PC-9 (cell line): ENCODE measurements at places on chromosomes 5 and 9. TPM values are rescaled to one million over a fixed set of nuclear protein-coding genes. Genes with fewer than 3 reads are reported as not detected.

- no peak overlapping the region for H3K4me3 ChIP-seq
- no peak for DNase-seq
- H3K27ac ChIP-seq: no peak overlapping the region
- peaks cover 66% of the 10 kb centered on the region for H3K27me3 ChIP-seq
Observed at GRCh38 chr9:134753191-134753590, 111.6 kb downstream of the COL5A1 start.

DNA sequence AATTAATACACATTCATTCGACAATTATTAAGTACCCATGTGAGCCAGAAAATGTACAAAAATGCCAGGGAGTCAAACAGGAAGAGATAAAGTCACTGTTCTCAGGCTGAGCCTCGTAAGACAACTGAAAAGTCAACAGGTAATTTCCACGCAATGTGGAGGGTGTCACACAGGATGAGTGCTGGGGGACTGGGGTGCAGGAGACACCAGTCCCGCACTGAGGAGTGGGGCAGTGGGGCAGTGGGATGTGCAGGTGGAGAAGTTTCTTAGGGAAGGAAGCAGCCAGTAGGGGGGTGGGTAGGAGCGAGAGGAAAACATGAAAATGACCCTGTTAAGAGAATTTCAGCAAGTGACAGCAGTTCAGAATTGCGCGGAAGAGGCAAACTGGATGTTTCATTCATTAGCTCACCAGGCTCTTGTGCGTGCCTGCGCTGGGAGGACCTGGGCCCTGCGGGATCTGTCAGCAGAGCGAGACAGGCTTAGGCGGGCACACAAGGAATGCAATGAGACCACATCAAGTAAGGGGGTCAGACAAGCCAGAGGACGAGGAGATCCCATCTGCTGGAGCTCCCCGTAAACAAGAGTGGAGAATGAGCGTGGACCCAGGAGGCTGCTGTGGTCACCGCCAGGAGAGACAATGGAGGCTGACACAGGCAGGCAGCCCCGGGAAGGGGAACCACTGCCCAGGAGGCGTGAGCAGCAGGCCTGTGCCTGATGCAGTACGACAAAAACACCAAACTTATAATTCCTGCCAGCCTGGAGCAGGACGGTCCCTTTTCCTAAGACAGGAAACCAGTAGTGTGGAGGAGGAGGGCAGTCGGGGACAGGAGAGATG, 21.0 kb downstream of the CAMSAP1 start:
- H3K27me3 ChIP-seq: no peaks in the 10 kb centered on the region
- no peak for DNase-seq
- H3K4me3 ChIP-seq: no peak overlapping the region
- no peaks in the 10 kb centered on the region for H3K36me3 ChIP-seq
- no peak overlapping the region for H3K27ac ChIP-seq

DNA sequence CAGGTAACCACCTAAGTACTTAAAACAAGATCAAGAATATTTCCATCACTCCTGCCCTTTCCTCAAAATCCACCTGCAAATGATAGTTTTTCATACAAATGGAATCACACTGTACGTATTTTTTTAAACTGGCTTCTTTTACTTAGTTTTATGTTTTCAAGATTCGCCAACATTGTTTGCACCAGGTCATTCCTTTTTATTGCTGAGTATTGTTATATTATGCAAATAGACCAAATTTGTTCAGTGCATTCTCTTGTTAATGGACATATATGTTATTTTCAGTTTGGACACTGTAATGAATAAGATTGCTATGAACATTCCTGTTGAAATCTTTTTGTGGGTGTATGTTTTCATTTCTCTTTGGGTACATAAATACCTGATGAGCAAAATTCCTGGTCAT, 8.3 kb upstream of the ANKRD31 start:
- H3K4me3 ChIP-seq: no peak overlapping the region
- no peak overlapping the region for H3K27ac ChIP-seq
- H3K36me3 ChIP-seq: no peaks in the 10 kb centered on the region
- H3K4me1 ChIP-seq: peaks cover 27% of the 10 kb centered on the region
- no peaks in the 10 kb centered on the region for H3K27me3 ChIP-seq
- DNase-seq: no peak

- H3K27me3 ChIP-seq: no peaks in the 10 kb centered on the region
- peaks cover 16% of the 10 kb centered on the region; the same call in 1 of the 2 replicates for H3K4me1 ChIP-seq
- no peak overlapping the region for H3K27ac ChIP-seq
- no peaks in the 10 kb centered on the region for H3K36me3 ChIP-seq
- no peak overlapping the region for H3K4me3 ChIP-seq
Observed at GRCh38 chr5:55638051-55638450, 74.1 kb downstream of the SLC38A9 start.

GRCh38 chr5:7878381-7878873, 9.5 kb downstream of the MTRR start:
- no peak overlapping the region for H3K4me3 ChIP-seq
- DNase-seq: no peak
- H3K36me3 ChIP-seq: peaks cover 48% of the 10 kb centered on the region
- H3K4me1 ChIP-seq: no peaks in the 10 kb centered on the region
- H3K27ac ChIP-seq: no peak overlapping the region

- H3K36me3 ChIP-seq: no peaks in the 10 kb centered on the region
- H3K4me3 ChIP-seq: no peak overlapping the region
- no peak overlapping the region for H3K27ac ChIP-seq
- no peaks in the 10 kb centered on the region for H3K4me1 ChIP-seq
- no peaks in the 10 kb centered on the region for H3K27me3 ChIP-seq
- no peak for DNase-seq
Observed at GRCh38 chr5:161481922-161482321, 64.6 kb downstream of the GABRB2 start.

GRCh38 chr9:136784249-136784996, 6.7 kb upstream of the TMEM141 start:
- no peak for DNase-seq
- no peak overlapping the region for H3K27ac ChIP-seq
- H3K4me3 ChIP-seq: no peak overlapping the region
- H3K4me1 ChIP-seq: no peaks in the 10 kb centered on the region
- no peaks in the 10 kb centered on the region for H3K36me3 ChIP-seq
- H3K27me3 ChIP-seq: peaks cover 17% of the 10 kb centered on the region

GRCh38 chr9:126797903-126798302, 6.9 kb upstream of the ZBTB43 start:
- peaks cover 28% of the 10 kb centered on the region for H3K4me1 ChIP-seq
- no peak for DNase-seq
- no peak overlapping the region for H3K27ac ChIP-seq
- no peaks in the 10 kb centered on the region for H3K27me3 ChIP-seq
- no peaks in the 10 kb centered on the region for H3K36me3 ChIP-seq

- no peak overlapping the region for H3K4me3 ChIP-seq
- H3K27me3 ChIP-seq: no peaks in the 10 kb centered on the region
Observed at GRCh38 chr9:86163503-86163902, 64.1 kb upstream of the GOLM1 start.

DNA sequence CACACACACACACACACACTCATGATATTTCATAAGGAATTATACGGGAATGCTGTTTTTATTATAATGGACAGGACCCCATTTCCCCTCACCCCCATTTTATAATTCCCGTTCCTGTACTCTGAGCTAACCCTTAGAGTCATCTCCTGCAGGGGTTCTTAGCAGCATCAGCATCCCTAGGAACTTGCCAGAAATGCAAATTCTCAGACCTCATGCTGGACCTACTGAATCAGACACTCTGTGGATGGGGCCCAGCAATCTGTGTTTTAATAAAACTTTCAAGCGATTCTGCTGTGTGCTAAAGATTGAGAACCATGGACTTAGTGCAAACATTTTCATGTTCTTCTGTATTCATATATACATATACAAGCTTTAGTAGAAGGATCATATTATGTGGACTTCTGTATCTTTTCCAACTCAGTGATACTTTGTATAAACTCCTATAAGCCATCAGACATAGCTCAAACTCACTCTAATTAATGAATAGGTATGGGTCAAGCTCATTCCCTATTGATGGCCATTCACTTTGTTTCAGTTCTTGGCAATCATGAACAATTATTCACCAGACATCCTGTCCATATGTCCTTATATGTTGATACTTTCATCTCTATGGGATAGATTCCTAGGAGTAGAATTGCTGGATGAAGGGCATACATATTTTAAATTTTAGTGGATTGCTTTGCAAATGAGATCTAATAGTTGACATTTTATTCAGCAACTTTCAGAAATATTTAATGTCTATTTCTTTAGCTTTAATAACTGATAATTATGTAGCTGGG, 65.5 kb downstream of the ARHGEF28 start:
- no peak overlapping the region for H3K27ac ChIP-seq
- H3K4me1 ChIP-seq: peaks cover 35% of the 10 kb centered on the region
- H3K4me3 ChIP-seq: no peak overlapping the region
- peaks cover 26% of the 10 kb centered on the region for H3K36me3 ChIP-seq

GRCh38 chr5:7321724-7322123, 74.2 kb upstream of the ADCY2 start:
- H3K27ac ChIP-seq: no peak overlapping the region
- no peak for DNase-seq
- H3K4me1 ChIP-seq: no peaks in the 10 kb centered on the region

- H3K4me1 ChIP-seq: no peaks in the 10 kb centered on the region
- no peak for DNase-seq
- H3K36me3 ChIP-seq: no peaks in the 10 kb centered on the region
- no peak overlapping the region for H3K4me3 ChIP-seq
- H3K27me3 ChIP-seq: no peaks in the 10 kb centered on the region
Observed at GRCh38 chr5:8954801-8955200, 591.1 kb downstream of the SEMA5A start.

- peak overlapping the region; percentile 79 for H3K27ac ChIP-seq
- peaks cover 11% of the 10 kb centered on the region for H3K4me1 ChIP-seq
- H3K4me3 ChIP-seq: peak overlapping the region; percentile 47; the same call in 1 of the 2 replicates
- H3K27me3 ChIP-seq: no peaks in the 10 kb centered on the region
Observed at GRCh38 chr5:95081982-95082381, 202.9 kb downstream of the MCTP1 start.

- no peaks in the 10 kb centered on the region for H3K4me1 ChIP-seq
- no peak overlapping the region for H3K4me3 ChIP-seq
- H3K36me3 ChIP-seq: no peaks in the 10 kb centered on the region
- no peaks in the 10 kb centered on the region for H3K27me3 ChIP-seq
- no peak for DNase-seq
- H3K27ac ChIP-seq: no peak overlapping the region
Observed at GRCh38 chr9:7147121-7148090, 389.6 kb downstream of the KDM4C start.

DNA sequence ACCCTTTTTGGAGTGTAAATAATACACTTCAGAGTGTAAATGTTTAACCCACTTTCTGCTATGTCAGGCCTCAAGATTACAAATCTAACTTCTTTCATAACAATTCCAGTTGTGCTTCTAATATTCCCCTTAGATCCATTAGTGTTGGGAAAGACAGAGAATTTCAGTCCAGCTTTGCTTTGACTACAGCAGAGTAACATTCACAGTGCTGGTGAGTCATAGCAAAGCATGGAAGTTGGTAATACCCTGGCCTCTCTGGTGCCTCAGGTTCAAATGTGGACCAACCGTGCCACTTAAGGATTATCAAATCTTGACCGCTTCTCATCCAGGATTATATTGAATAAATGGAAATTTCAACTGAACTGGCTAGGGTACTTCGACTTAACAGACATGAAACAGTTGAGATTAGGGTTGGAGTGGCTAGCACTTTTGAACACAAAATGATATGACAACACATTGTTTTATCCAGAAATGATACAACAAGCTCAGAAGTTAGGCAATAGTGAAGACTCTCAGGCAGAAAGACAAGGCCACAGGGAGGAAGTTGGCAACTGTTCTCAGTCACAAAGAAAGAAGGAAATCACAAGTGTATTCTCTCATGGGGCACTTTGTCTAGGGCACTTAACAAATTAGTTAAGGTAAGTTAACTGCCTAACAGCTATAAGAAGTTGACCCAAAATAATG, 24.4 kb upstream of the RASA1 start:
- no peaks in the 10 kb centered on the region for H3K4me1 ChIP-seq
- H3K27me3 ChIP-seq: no peaks in the 10 kb centered on the region
- no peaks in the 10 kb centered on the region for H3K36me3 ChIP-seq
- DNase-seq: no peak
- H3K27ac ChIP-seq: no peak overlapping the region
- no peak overlapping the region for H3K4me3 ChIP-seq

GRCh38 chr5:125198270-125198974, 452.0 kb upstream of the ZNF608 start:
- H3K27me3 ChIP-seq: no peaks in the 10 kb centered on the region
- H3K4me1 ChIP-seq: no peaks in the 10 kb centered on the region
- H3K36me3 ChIP-seq: no peaks in the 10 kb centered on the region
- no peak for DNase-seq
- no peak overlapping the region for H3K4me3 ChIP-seq

GRCh38 chr5:150062216-150062922, 24.0 kb downstream of the CSF1R start:
- DNase-seq: no peak
- H3K4me1 ChIP-seq: peaks cover 6% of the 10 kb centered on the region; the same call in 1 of the 2 replicates
- no peaks in the 10 kb centered on the region for H3K27me3 ChIP-seq
- no peaks in the 10 kb centered on the region for H3K36me3 ChIP-seq
- H3K4me3 ChIP-seq: no peak overlapping the region

Gene GAPT
- not detected in 2 replicates for total RNA-seq

Gene LHFPL2
- 10.1 and 14.0 TPM in 2 replicates for total RNA-seq
